AG04449 (cell line): ENCODE measurements at places on chromosomes 16 and 17.

DNA sequence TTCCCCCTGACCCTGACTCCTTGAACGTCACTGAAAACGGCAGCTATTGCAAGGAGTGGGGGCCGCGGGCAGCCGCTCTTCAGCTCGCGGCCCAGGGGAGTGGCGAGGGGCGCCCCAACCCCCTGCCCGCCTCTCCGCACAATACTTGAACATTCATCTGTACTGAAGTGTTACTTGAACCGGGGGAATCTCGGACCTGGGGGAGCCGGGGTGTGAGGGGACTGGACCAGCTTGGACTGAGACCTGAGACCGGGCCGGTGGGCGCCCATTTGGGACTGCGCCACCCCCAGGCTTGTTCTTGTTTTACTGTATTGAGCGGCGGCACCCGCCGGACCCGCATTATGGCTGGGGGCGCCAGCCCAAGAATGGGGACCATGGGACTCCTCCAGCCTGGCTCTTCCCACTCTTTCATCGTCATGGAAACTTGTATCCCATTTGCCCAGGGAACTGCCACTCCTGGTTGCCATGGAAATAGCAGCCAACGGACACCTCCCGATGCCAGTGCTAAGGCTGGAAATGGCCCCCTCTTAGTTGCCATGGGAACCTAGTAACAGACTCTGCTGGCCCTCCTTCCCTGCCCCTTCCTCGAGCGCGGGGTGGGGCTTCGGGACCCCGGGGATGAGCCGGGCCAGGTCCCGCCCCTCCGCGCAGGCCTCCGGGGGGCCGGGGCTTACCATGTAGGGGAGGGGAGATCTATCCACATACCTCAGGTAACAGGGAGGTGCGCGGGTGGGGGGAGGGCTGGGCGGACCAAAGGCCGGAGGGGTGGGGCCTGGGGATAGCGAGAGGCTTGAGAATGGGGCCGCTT is 805 bp upstream of the ORAI3 start:
- DNase-seq: peak; percentile 79

- DNase-seq: no peak
Observed at GRCh38 chr17:32558326-32558955, 71.6 kb downstream of the CDK5R1 start.

GRCh38 chr17:81387100-81388090 is 7.9 kb upstream of the BAHCC1 start:
- no peak for DNase-seq

GRCh38 chr16:19660432-19660831 is 57.6 kb downstream of the KNOP1 start:
- no peak for DNase-seq

DNA sequence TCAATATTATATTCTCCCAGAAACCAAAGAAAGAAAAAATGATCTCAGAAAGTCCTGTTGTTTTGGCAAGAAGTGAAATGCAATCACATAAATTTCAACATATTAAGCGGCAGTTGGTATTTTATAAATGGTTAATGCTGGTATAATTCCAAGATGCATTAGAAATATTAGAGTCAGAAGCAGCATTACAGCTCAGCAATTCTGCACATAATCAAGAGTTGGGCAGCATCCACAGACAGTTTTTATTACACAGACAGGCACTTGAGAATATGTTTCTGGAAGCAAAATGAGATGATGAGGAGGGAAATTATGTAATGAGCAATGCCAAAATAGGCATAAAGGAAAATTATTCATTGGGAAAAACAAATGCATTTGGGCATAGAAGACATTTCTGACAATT is 148.1 kb downstream of the KCNJ2 start:
- DNase-seq: no peak

GRCh38 chr17:534071-534691 is 180.5 kb downstream of the VPS53 start:
- no peak for DNase-seq

GRCh38 chr17:61837175-61838051 is 25.9 kb downstream of the BRIP1 start:
- no peak for DNase-seq

- DNase-seq: no peak
Observed at GRCh38 chr17:56978441-56979090, 635 bp downstream of the SCPEP1 start.

DNA sequence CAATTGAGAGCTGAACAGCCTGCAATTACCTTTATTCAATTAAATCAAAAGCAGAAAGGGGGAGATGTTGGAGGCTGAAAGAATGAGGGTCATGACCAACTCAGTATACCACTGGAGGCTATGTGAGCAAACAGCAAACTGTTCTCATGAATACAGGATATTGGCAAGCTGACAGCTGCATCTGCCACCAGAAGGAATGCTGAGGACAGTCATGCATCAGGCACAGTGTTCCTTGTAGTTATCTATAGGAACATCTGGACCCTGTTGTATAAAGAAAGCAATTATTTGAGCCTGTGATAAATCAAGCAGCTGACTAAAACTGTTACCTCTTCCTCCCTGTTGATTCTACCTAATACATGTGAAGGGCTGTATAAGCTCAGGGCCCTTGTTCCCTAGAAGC is 2064.6 kb downstream of the TP53TG3F start:
- no peak for DNase-seq

- no peak for DNase-seq
Observed at GRCh38 chr16:6193718-6194117, 1096.1 kb upstream of the EEF2KMT start.

- no peak for DNase-seq
Observed at GRCh38 chr17:81022344-81022676, 12.6 kb upstream of the BAIAP2 start.

- DNase-seq: no peak
Observed at GRCh38 chr17:41680426-41681040, 8.2 kb upstream of the EIF1 start.

DNA sequence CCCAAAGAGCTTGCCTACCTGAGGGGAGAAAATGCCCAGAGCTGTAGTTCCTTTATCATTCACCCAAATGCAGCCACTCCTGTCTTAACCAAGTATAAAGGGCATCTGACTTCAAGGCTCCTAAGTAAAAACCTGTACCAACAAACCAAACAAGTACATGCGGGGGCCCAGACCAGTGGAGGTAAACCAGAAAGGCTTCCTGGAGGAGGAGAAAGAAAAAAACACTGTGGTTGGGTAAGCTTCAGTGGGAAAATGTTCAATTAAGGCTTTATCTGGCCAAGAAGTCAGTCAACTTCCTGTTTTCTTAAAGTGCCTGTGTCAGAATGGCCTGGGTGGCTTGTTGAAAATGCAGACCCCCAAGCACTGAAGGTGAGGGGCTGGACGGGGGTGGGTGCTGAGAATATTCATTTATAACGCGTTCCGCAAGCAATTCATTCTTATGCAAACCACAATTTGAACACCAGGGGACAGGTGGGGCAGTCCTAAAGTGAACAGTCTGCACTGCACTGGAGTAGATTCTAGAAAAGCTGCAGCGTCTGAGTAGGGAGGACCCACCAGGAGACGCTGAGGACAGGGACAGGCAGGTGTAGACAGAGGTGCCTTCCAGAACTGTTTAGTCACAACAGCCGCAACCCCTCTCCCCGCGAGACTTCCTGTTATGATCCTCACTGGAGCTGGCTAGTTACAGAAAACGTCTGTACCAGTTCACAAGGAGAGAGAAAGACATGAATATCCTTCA is 467.1 kb downstream of the SOX9 start:
- DNase-seq: no peak

DNA sequence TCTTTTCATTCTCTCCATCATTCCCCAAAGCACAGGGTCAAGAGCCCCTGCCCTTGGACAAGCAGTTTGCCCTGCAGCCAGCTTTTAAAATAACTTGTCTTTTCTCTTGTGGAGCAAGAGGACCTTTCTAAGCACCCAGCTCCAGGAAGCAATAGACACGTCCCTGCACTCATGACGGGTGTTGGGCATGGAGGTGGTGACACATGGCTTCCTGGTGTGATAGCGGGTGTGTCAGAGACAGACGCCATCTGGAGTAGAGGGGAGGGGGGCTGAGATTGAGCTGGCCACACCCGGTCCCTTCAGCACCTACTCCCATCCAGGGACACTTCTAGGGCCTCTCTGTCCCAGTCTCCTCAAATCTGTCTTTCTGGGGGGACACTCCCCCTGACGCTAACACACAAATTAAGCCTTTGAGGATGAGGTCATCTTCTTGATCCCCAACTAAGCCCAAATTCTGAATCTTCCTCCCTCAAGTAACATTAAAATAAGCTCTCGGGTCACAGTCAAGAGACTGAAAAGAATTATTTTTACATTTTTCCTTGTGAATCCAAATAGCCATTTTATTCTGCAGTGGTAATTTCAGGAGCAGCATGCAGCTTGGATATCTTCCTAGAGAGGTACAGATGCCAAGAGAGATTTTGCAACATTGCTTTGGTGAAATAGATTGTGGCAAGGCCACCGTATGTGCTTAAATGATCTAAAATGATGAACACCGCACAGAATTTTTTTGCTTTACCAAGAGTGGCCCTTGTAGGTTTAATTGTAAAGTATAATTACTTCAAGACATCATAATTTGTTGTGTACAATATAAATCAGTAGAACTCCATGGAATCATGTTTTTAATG is 216.6 kb upstream of the IRX3 start:
- no peak for DNase-seq

DNA sequence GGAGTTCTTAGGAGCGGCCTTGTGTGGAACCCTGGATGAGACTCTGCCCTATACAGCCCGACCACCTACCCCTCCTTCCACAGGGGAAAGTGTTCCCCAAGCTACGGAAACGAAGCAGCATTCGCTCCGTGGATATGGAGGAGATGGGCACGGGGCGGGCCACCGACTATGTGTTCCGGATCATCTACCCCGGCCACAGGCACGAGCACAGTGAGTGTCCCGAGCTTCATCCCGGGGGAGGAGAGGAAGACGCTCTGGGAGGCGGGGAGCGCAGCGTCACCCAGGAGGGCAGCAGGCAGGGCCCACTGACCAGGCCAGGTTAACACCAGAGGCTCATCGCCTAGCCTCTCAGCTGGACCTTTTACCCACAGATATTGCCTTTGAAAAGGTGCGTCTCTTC is 27.8 kb downstream of the SGSM2 start:
- DNase-seq: no peak

DNA sequence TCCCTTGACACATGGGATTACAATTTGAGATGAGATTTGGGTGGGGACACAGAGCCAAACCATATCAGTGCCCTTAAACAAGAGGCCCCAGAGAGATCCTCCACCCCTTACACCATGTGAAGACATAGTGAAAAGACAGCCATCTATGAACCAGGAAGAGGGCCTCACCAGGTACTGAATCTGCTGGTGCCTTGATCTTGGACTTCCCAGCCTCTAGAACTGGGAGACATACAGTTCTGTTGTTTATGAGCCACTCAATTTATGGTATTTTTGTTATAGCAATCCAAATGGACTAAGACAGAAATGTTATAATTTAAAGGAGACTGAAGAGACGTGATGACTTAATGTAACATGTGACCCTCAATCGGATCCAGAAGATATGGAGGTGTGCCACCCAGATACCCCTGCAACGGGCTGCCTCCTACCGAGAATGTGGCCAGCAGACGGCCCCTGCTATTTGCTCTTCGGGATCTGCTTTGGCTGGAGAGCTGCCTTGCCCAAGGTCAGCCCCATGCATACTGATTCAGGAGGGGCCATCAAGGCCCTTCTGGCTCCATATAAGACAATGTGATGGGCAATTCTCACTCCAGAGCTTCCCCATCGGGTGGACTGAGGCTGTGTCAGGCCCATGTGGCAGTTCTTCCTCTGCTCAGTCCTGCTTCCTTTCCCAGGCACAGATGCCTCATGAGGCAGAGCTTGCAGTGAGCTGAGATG is 80.6 kb downstream of the NETO2 start:
- DNase-seq: no peak

DNA sequence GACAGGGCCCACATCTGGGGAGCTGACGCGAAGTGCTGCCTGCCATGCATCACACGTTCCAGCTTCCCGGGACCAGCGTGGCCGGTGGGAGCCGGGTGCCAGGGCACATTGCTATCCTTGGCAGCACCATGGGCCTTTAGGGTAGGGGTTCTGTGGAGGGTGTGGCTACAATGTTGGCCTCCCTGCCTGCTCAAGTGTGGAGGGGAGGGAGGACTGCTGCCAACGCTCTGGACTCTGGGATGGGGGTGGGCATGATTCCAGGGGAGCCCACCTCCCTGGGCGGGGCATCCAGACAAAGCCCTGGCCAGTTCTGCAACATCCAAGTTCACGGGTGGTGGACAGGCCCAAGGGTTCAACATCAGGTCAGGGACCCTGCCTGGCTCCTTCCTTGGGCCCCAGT is 13.9 kb downstream of the GRB7 start:
- no peak for DNase-seq

DNA sequence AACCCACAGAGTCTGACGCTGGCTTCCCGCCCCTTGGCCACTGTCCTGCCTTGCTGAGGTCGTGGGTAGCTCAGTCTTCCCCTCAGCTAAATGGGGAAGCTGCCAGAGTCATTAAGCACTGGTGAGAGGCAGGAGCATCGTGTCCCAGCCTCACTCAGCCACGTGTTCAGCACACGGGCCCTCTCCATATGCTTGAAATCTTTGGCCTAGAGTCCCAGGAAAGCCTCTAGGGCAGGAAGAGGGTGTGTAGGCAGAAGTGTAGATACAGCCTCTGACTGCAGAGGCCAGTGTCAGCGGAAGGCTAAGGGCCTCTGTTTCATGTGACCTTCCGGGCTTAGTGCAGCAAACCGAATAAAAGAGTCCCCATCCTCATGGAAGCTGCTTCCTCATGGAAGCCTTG is 4.1 kb downstream of the DHODH start:
- no peak for DNase-seq

- no peak for DNase-seq
Observed at GRCh38 chr17:19421926-19422325, 10.9 kb downstream of the RNF112 start.
